ENCODE measurements at places on chromosomes 2 and 18. TPM values are rescaled to one million over a fixed set of nuclear protein-coding genes. Genes with fewer than 3 reads are reported as not detected.
A peak's percentile ranks its signal among the peaks of the same experiment; 100 is the strongest.

GRCh38 chr2:97819754-97820153 is 106.4 kb downstream of the ZAP70 start:
- no peak for DNase-seq

GRCh38 chr2:85924522-85924921 is 35.7 kb upstream of the ST3GAL5 start:
- no peak for DNase-seq

DNA sequence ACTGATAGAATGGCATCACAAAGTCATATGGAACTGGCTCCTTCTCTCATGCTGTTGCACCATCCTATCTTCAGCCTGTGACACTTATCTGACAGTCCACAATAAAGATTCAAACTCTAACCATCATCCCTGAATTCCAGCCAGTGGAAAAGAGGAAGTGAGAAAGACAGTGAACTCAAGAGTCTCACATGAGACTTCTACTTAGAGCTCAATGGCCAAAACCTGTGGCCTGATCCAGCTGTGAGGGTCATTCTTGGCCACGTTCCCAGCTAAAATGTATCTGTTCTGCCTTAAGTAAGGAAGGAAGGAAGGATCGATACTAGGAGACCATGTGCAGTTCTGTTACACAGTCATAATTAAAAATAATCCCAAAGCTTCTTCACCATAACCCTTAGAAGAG is 73.6 kb downstream of the RND3 start:
- no peak for DNase-seq

- no peak for DNase-seq
Observed at GRCh38 chr2:159086826-159087225, 118.4 kb downstream of the TANC1 start.

DNA sequence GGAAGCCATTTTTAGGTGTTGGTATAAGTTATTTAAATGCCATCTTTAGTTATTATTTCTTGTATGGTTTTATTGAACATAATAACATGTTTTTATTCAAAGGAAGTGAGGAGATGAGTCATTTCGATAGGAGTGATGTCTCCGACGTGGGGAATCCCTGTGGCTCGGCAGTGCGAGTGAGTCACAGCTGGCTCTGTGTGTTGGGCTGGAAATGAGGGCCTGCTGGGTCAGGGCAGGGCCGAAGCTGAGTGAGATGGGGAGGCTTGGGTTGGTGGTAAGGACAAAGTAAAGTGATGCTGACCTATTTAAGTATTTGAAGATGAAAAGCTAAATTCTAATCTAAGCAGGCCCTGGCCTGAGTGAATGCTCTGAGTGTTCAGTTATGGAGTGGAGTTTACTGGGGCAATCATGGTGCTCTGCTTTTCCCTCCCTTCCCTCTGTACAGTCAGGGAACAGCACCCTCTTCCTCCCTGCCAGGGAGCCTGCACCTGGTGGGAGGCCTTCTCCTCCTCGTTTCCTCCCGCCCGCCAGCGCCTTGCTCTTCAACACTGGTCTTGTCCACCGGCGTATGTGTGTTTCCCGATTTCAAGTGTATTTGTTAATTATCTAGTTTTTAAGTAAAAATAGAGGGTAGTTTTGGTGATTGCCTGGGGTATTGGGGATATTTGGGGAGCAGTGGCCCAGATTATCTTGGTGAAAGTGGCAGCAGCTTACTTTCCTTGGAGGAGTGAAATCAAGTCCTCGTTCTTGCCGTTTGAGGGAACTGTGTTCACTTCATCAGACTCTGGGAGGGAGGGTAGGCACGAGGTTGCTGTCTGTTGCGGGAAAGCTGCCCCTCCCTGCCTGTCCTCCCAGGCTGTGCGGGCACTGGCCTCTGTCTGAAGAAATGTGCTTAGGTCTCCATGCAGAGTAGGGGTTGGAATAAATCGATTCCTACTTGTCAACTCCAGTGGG is 157.0 kb downstream of the LDLRAD4 start:
- DNase-seq, result peak; percentile 92

The CNDP1 gene
- total RNA-seq, result not detected

DNA sequence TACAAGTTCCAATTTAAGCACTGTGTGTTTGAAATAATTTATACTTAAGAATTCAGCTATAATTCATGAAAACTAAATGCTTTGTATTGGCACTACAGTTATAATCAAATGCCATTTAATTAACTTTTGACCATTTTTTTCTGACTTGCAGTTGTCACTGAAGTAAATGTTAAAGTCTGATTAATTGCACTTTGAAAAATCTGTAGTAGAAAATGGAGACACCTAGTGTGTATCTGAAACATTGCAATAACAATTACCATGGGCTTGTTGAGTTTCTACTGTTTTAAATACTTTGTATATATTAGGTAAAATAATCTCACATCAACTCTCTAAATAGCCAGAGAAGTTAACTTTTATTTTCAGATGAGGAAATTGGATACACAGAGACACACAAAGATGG is 458.6 kb upstream of the FSIP2 start:
- no peak for DNase-seq

- no peak for DNase-seq
Observed at GRCh38 chr2:240794178-240794721, 25.8 kb downstream of the KIF1A start.

- no peak for DNase-seq
Observed at GRCh38 chr2:203730076-203730729, 23.8 kb downstream of the CD28 start.

DNA sequence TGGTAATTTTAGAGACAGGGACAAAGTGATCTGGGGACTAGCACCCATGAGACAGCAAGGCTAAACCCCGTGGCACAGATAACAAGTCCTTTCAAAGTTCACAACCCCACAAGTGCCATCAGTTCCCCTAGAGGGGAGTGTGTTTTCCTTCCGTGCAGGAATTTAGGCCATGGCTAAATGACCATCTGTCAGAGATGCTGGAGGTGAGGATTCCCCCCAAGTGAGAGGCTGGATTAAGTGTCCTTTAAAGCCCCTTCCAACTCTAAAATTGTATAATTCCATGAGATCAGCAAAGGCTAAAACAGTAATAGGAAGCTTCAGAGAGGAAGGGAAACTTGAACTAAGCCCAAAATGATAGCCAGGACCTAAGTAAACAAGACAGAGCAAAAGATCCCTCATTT is 8.7 kb downstream of the FEZ2 start:
- DNase-seq, result no peak

DNA sequence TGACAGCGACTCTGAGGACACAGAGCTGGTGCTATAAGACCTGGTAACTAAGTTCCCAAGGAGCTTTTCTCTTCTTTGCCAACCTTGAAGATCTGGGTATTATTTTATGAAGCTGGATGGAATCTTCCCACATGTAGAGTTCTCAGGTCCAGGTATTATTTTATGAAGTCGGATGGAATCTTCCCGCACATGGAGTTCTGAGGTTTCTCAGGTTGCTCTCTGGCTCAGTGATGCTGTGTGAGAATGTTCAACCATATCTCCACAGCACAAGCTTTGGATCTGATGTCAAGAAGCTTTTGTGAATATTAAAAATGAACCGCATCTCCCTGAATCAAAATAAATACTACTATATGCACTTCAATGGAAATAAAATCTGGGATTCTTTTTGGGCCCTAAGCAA is at the start of gene SMIM21:
Gene SMIM21 (minus strand): TSS at position 101 of the 400 bp plus-strand sequence. CDS start 140 bp downstream, outside the sequence.
- DNase-seq, result no peak

- no peak for DNase-seq
Observed at GRCh38 chr2:237509151-237509550, 22.1 kb downstream of the MLPH start.

The PROKR1 gene
- not detected for total RNA-seq

- DNase-seq, result no peak
Observed at GRCh38 chr18:55228191-55228590, 268.9 kb upstream of the CCDC68 start.

- peak; percentile 15 for DNase-seq
Observed at GRCh38 chr2:47237375-47238334, 82.5 kb upstream of the STPG4 start.

DNA sequence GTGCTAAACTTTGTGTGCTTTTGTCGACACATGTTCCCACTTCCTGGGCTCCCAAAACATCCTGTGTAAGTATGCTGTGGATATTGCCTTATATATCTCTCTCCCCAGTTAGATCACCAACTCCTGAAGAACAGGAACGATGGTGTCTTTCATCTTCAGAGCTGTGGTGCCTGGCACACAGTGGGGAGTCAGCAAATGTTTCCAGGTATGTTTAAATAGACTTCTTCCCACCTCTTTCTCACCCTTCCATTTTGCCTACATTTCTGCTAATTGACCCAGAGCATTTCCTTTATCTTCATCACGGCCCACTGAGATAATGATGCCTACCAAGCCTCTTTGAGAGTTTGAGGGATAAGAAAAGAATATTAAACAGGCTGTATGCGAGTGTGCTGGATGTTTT is 60.7 kb downstream of the RND3 start:
- DNase-seq, result no peak

The REG1B gene
- not detected for total RNA-seq

GRCh38 chr2:149040451-149040850 is 2.0 kb downstream of the LYPD6B start:
- DNase-seq, result peak; percentile 74

DNA sequence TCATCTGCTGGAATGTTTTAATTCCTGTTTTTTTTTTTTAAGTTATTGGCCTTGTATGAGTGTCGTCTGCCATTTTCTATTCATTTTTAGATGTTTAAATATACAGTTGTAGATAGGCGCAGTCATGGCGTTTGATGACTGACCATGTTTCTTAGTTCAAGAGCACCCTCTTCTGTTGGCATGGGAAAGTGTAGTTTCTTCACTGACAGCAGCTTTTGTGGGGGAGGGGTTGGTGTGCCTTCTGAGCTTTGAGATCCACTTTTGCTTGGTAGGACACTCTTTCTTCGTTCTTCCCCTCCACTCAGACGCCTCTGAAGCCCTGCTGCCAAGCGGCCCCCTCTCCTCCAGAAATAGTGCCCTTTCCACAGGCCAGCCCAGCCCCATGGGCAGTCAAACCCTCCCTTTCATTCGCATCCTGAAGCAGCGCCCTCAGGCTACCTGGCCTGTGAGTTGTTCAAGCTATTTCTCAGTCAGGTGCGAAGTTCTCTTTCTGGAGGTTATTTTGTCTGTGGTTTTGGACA is 492.0 kb downstream of the TNS1 start:
- peak; percentile 44 for DNase-seq

- DNase-seq, result peak; percentile 69
Observed at GRCh38 chr18:55234366-55235093, 275.3 kb upstream of the CCDC68 start.

GRCh38 chr2:237429753-237430152 is 15.8 kb upstream of the COL6A3 start:
- peak; percentile 61 for DNase-seq

The HMSD gene
- 19.5 TPM for total RNA-seq

DNA sequence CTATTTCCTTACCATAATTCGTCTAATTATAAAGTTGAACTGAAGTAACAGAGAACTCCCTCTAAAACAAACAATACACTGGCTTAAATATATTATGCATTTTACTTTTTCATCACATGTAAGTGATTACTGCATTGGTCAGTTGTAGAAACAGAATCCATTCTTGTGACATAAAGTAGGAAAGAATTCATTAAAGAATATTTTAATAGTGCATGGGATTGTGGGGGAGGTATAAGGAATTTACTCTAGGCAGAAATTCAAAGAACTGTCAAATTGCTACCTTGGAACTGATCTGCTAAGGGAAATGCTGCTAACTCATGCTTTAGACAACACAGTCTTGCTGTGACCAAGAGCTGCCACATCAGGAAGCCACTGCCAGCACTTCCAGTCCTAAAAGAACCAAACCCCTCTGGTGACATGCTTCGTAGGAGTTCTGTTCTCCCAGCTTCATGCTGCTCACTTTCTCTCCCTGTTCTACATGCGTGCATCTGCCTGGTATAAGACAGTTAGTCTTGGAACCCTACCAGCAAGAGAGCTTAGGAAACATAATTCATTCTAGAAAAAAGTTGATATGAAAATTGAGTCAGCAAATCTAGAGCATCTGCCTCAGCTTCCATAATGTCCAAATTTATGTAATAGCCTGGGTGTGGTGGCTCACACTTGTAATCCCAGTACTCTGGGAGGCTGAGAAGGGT is 1137.6 kb upstream of the NXPH2 start:
- DNase-seq, result no peak

- no peak for DNase-seq
Observed at GRCh38 chr2:118994172-118994700, 52.2 kb downstream of the MARCO start.

- DNase-seq, result no peak
Observed at GRCh38 chr2:68193144-68193543, 35.5 kb downstream of the PNO1 start.

Measured in activated CD4-positive, alpha-beta memory T cell treated with anti-CD3 and anti-CD28 coated beads for 36 hours (primary cell).